RPMI7951 (cell line): ENCODE measurements at places on chromosomes 12 and 14.

DNA sequence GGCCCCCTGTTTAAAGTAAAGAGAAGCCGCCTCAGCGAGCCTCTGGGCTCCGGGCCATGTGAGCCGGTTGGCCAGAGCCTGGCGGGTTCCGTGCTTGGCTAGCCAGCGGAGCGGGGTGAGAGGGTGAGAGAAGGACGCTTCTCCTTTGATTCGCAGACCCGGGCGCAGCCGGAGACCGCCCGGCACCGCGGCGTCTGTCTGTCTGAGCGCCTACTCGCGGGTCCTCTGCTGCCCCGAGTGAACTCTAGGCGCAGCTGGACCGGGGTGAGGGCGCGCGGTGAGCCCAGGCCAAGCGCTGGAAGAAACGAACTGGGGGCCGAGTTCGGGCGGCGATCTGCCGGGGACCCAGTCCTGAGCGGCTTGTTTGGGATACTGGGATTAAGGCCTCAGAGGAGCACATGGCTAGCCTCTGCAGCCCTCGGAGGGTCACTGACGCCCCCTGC, 41.4 kb upstream of the TBX5 start:
- no peak for DNase-seq

DNA sequence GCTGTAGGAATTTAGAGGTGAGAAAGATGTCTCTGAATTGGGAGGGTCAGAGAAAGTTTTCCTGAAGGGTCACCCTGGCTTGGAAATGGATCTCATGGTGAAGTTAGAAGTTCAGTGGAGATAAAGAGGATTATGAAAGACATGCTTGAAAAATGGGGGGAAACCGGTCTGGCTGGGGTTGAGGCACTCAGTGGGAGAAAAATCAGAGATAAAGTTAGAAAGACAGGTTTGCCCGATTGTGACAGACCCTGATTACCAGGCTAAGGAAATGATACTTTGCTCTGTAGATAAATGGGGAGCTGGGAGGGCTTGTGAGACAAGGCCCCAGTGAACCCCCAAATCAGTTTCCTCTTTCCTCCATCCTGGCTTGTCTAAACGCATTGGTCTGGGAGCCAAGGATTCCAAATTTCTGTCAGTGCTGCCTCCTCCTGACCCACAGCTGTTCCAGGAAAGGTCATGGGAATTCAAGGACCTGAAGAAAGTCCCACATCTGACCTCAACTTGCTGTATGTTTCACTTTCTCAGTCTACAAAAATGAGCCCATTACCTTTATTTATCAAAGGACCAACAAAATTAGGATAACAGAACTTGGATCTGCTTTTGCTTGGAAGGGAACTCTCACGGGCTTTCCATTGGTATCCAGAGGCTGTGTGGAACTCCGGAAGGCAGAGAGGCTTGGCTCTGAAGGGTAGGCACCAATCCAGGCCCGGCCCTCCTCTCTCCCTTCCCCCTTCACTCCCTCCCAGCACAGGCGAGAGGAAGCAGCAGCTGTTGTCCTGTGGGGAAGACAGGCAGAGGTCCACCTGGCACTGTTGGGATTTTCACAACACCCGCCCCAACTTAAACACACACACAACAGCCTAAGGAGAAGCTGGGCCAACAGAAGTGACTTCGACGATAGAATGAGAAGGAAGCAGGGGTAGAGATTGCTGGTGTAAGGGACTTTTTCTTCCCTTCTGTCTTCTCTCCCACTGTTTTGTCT, 3.4 kb upstream of the RNASE7 start:
- DNase-seq = peak; percentile 47

- DNase-seq = peak; percentile 81
Observed at GRCh38 chr12:46154221-46154985, 114.4 kb downstream of the SLC38A1 start.

GRCh38 chr14:95085321-95085720, 72.0 kb downstream of the DICER1 start:
- no peak for DNase-seq
